ENCODE measurements at places on chromosomes 5 and 9.

DNA sequence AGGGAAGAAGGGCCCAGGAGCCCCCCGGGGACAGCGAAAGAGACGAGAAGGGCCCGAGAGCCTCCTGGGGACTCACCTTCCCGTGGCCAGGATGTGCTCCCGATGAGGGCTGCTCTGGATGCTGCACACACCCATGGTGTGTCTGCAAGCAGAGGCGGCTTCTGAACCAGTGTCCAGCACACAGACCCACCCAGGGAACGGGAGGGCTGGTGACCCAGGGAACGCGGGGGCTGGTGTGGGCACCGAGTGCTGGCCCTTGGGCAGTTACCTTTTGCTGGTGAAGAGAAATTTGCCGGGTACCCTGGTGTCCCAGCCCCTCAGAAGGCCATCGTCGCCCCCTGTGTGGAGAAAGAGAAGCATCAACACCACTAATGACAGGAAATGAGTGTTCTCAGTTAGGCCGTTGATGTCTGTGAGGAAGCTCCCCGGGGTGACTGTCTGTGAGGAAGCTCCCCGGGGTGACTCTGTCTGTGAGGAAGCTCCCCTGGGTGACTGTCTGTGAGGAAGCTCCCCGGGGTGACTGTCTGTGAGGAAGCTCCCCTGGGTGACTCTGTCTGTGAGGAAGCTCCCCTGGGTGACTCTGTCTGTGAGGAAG is 13.2 kb downstream of the MRPL41 start:
- no peak for DNase-seq

DNA sequence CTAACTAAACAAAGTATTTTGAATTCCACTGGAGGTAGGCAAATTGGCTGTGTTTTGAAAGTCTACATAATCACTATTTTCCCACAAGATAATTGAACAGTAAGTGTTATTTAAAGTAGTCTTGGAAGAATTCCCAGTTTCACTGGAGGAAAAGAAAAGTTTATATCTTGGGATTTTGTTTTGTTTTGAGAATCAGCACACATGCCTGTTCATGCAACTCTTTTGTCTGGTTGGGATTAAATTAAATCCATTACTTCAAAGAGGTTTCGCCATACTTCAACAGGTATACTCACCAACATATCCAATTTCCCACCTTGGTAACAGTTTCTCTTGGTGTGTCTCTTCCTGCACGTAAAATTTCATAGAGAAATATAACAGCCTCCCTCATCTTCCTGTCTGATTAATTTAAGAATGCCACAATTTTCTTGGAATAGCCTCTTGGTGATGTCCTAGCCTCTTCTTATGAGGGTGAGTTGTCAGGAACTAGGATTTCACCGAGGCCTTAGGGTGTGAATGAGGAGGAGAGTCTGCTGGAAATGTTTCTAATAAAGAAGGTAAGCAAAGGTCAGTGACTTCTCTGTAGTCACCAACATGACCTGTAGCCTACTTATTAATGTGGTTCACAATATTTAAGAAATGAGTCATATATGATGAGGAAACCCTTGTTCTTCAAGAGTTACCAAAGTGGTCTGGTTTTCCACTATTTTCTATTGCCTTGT is 48.1 kb downstream of the ITGA2 start:
- DNase-seq, result no peak

DNA sequence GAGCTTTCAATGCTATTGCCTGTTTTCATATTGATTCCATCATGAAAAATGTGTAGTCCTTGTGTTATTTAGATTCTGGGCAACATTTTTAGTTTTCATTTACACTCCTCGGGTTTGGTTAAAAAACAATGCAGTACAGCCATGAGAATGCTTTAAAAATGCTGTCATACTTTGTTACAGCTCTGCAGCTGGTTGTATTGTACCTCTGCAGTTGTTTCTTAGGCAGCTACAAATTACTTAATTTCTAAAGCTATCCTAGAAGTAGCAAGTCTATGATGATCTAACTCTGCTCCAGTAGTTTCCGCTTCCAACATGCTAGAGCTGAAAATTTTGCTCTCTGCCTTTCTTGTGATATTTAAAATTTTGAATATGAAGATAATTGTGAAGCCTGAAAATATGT is 20.2 kb downstream of the SNX18 start:
- no peak for DNase-seq

DNA sequence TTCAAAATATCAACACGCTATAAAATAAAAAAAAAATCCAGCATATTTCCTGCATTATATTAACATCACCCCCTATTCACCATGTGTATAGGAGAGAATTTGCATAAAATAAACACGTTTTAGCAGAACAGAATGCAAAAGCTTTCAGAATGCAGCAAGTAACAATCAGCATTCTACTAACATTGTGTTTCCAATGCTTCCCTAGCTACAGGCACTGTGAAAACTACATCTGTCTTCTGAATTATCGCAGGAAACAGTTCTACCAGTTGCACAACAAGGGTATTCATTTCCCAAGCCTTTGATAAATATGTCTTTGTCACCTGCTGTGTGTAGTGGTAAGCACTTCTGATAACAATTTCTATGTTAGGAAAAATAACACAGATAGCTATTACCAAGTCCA is 1015.8 kb downstream of the CDH18 start:
- DNase-seq, result no peak

DNA sequence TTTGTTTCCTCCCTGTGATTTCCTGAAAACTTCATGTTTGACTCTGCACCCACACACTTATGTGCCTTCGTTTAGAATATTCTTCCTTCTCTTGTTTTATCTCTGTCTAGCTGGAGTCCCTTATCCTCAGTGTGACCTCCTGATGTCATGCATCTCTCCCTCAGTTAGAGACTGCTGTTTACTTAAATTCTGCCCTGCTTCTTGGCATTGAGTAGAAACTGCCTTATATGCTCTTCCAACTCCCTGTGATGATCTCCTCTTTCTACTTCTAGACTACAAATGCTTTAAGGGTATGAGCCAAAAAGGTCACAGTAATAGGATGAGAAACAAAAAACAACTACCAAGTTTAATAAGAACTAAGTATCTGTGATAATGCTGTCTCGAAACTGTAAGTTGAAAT is 12.2 kb downstream of the FGF10 start:
- no peak for DNase-seq
